ENCODE measurements at places on chromosomes 7 and 10. TPM values are rescaled to one million over a fixed set of nuclear protein-coding genes. Genes with fewer than 3 reads are reported as not detected.

The NANOS1 gene
- total RNA-seq: 1.7 TPM

The STX1A gene
- total RNA-seq: 9.2 TPM

The SPDYE1 gene
- not detected for total RNA-seq

The AUTS2 gene
- total RNA-seq: 9.8 TPM

The CTAGE15 gene
- total RNA-seq: 0.87 TPM

The PVRIG gene
- not detected for total RNA-seq

The OR13A1 gene
- 0.09 TPM for total RNA-seq

The HOGA1 gene
- total RNA-seq: 10.2 TPM

The SYPL1 gene
- total RNA-seq: 30.8 TPM

The ADCY1 gene
- 3.3 TPM for total RNA-seq

The NPFFR1 gene
- total RNA-seq: not detected

The BLNK gene
- total RNA-seq: 25.8 TPM

The PHKG1 gene
- total RNA-seq: 0.57 TPM

The ACSL5 gene
- 7.2 TPM for total RNA-seq

The ANKRD2 gene
- 0.22 TPM for total RNA-seq

The AGAP5 gene
- 8.7 TPM for total RNA-seq

The IFIT1B gene
- total RNA-seq: not detected

The SPDYE5 gene
- total RNA-seq: not detected

The HOXA7 gene
- not detected for total RNA-seq

The GIMAP6 gene
- 4.5 TPM for total RNA-seq

The GOLGA7B gene
- 3.2 TPM for total RNA-seq

The MOGAT3 gene
- not detected for total RNA-seq

The GCK gene
- total RNA-seq: 0.57 TPM

The TRPV5 gene
- total RNA-seq: not detected

All from pancreas (tissue), 10 donors.